ENCODE measurements at places on chromosomes 1 and 21.

DNA sequence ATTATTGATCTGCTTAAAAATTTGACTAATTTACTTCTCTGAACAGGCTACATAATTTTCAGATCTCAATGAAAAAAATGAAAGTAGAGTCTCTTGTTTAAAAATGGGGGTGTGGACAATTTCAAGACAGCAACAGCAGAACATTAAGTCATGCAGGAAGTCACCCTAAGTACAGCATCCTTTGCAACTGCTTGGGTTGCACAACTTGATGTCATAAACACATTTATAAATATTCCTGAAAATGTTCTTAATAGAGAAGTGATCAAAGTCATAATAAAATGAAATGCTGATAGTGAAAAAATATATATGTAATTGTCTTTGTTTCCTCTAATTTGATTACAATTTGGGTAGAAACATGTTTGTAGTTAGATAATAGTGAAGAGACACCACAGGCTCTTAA lies 79.3 kb downstream of the TNNI3K start:
- DNase-seq = no peak

DNA sequence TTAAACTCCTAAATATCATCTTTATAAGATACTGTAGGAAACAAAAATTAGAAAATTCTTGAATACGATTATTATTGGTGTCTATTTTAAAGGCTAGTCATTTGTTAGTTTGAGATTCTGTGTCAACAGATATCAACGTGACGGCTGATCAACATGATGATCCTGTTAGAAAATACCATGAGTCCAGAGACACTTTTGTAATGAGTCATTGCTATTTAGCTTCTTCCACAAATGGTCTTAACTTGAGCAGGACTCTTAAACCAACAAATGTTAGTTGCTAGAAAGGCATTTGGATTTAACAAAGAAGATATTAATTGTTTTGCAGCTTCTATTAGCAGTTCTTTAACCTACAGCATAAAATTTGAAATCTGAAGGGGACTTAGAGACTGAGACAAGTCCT lies 131.2 kb downstream of the TGFB2 start:
- no peak for DNase-seq

GRCh38 chr1:27306071-27306470 lies 15.9 kb upstream of the TMEM222 start:
- no peak for DNase-seq

GRCh38 chr1:76330991-76331603 lies 256.6 kb downstream of the ST6GALNAC3 start:
- no peak for DNase-seq

DNA sequence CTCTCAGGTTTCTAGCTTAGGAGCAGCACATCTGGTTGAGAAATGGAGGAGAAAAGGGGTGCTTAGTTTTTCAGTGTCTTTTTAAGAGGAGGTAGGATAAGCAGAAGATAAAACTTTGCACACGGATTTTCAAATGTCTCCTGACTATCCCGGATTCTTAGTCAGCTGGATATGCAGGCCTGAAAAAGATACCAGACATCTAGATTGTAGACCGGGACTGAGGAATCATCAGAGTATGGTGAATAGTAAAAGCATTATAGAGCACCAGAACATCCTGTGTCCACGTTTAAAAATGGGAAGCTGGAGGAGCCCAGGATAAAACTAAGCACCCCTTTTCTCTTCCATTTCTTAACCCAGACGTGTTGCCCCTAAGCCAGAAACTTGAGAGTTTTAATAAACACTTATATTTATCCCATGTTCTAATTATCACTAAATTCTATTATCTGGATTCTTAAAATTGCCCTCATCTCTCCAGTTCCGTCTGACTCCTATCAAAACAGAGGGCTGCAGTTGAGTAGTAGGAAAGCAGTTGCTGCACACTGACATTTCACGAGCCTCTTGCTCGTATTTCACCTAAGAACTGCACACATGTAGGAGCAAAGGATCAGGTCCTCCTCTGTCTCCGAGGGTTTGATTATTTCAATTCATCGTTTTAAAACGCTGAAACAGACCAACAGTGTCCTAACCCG lies 609 bp downstream of the PIGK start:
- no peak for DNase-seq

DNA sequence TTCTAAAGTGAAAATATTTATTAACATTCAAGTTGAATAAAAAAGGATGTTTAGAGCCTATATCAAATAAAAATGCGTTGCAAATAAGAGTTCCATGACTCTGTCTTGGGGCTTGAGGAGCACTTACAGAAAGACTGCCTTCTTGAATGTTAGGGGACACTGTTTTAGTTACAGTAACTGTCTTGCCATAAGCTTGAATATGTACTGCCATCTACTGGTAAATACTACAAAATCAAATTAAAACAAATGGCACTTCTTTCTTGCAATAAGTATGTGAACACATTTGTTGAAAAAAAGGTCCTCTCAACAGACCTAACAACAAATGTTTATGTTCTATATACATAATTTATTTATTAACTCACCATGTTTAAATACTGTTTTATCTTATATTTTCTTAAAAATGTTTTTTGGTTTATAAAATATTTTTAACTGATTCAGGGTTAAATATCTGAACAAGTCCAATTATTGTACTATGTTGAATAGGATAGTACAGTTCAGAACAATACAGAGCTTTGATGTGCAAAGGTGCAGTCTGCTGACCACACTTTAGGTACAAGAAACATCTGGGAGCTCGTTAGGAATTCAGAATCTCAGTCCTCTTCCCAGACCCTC lies 199.5 kb downstream of the LRRIQ3 start:
- DNase-seq = no peak

GRCh38 chr1:68103884-68104554 lies 53.6 kb upstream of the DIRAS3 start:
- no peak for DNase-seq

DNA sequence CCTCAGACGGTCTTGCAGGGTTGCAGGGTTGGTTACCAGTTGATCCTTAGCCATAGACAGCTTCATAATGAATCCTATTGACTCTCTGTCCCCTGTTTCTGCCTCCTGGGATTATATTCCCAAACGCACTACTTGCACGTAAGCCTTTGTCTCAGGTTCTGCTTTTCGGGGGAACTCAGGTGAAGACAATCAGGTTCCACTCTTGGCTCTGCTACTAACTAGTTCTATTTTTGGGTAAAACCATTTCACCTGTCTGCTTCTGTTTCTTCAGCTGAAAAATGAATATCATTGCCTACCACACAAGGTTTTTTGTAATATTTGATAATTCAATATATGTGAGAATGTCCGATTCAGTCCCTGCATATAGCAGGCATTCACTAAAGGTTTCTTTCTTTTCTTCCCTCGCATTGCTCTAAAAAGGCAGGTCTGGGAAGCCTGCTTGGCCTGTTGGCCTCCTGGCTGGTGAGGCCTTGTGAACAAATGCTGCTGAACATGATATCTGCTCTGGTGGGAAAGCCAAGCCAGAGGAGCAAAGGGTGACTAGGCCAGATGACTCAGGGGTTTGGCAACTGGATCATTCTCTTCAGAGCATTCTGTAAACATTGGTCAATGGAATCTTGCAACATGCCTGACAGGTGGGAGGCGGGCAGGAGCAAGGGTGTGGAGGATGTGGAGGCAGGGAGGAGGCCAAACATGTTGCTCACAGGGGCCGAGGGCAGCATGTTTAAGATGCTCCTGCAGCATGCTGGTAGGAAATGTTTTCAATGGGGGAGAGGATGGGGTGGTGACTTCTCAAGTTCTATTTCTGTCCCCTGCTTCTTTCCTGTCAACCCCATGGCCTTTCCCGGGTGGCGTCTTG lies 23.8 kb downstream of the IER5 start:
- DNase-seq = no peak

- DNase-seq = no peak
Measured at GRCh38 chr1:82125119-82125518, 324.4 kb downstream of the ADGRL2 start.

- no peak for DNase-seq
Measured at GRCh38 chr1:199665371-199665770, 362.1 kb upstream of the NR5A2 start.
